ENCODE measurements at places on chromosomes 5 and 9.

DNA sequence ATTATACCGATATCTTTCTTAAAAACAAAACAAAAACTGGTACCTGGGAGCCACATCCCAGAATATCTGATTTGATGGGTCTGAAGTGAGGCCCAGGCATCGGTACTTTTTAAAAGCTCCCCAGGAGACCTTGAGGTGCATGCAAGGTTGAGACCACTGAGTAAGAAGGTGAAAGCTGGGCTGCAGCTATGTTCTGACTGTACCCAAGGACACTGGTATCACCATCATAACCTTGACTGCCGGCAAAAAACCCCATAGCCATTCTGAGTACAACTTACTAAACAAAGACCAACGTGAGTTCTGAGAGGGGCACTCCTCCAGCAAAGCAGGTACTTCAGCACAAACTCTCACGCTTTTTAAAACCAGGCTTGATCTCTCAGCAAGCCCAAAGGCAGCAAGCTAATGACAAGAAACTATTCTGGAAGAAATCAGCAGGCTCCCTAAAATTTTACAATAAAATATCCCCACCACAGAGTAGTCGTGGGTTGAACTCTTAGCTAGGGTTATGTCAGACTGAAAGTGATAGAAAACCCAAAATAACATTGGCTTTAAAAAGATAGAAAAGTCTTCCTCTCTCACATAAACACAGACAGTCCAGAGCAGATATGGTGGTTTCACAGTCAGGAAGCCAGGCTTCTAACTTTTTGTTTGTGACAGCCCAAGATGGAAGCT lies 263.9 kb downstream of the SAXO1 start:
- no peak for DNase-seq

DNA sequence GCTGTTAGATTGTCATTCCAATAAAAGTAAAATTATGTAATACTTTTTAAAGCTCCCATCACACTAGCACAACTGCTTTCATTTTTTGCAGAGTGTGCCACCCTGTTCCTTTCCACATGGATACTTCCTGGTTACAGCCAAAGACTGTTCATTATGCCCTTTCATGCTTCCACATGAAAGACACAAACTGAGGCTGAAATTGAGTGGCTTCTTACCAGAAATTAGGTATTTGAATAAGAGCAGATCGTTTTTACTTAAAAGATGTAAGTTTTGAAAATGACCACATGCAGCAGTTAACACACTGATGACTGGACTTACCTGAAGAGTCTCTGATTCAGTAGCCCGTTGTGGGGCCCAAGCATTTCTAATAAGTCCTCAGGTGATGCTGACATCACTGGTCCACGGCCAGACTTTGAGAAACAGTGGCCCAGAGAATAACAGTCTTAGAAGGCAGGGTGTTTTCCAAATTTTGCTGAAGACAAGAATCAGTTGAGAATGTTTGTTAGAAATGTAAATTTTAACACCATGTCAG lies 187.6 kb upstream of the DMRT1 start:
- DNase-seq, result no peak

- DNase-seq, result no peak
Measured at GRCh38 chr5:39650008-39650762, 225.4 kb upstream of the DAB2 start.

- DNase-seq, result no peak
Measured at GRCh38 chr5:147558826-147559225, 49.0 kb upstream of the DPYSL3 start.

DNA sequence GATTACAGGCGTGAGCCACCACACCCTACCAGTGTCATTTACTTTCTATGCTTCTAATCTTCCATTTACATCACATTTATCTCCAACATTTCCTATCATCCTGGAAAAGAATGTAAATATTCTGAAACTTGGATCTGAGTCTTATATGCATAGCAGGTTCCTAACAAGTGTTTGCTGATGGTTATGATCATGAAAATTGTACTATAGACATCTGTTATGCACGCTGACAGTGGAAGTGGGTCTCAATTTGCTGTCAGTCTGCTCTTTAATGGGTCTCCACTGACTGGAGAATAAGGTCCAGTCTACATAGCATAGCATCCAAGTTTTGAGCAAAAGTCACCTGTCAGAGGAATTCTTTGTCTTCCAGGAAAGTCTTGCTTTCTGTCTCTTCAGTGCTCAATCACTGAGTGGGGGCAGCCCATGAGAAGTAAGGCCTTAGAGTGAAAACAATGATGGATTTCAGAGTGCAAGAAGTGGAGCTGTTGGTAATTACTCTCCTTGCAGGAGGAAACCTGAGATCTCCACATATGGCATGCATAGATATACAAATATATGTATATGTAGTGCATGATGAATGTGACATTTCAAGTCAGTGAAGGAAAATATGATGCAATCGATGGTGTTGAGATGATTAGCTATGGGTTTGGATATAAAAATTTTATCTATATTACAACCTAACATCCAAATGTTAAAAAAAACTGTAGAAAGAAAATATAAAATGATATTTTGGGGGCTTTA lies 29.2 kb upstream of the MSANTD3 start:
- DNase-seq, result no peak

GRCh38 chr5:146761811-146762210 lies 116.7 kb downstream of the PPP2R2B start:
- DNase-seq, result no peak

GRCh38 chr5:17817990-17818389 lies 183.7 kb downstream of the TAF11L14 start:
- DNase-seq, result no peak

GRCh38 chr5:134524272-134524825 lies 1.1 kb upstream of the JADE2 start:
- DNase-seq, result peak; percentile 42

DNA sequence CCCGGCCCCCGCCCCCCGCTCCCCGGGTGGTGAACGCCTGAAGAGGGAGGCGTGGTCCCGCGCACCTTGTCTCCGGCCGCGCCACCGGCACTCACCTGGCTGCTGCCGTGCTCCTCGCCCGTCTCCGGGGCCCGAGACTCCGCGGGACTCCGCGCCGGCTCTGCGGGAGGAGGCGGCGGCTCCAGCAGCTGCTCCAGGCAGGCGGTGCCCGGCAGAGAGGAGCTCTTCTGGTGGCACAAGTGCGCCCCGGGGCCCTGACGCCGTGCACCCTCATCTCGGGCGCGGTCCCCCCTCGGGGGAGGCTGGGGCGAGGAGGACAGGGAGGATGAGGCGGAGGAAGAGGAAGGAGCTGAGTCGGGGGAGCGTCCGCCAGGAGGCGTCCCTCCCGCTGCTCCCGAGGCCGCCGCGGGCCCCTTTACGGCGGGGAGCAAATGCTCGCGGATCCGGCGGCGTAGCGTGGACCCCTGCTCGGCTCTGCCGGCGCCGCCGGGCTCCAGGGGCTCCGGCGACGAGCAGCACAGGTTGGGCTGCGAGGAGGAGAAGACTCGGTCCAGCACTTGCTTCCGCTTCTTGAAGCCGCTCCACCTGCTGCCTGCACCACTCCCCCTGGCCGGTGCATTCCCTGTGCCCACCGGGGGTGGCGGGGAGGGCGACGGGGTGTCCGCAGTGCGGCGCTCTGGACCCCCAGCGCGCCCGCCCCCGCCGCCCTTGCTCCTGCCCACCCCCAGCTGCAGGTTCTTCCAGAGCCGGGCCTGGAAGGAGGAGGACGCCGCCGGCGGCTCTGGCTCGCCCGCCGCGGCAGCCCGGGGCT lies 928 bp downstream of the MCTP1 start:
- DNase-seq, result no peak

DNA sequence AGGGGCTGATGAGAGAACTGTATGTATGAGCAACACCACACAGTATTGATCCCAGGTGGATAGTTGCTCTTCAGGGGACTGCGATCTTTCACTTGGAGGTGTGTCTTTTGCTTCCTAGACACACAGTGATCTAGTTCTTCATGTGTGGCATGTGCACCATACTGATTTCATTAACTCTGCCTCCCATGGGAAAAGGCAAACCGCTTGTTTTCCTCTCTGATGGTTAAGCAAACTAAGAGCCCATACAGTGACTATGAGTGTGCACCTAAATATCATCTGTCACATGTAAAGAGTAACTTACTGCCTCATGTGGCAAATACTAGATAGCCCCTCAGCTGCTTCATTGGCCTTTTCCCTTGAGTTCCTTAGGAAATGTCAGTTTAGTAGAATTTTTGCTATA lies 147.3 kb downstream of the TLE4 start:
- no peak for DNase-seq

DNA sequence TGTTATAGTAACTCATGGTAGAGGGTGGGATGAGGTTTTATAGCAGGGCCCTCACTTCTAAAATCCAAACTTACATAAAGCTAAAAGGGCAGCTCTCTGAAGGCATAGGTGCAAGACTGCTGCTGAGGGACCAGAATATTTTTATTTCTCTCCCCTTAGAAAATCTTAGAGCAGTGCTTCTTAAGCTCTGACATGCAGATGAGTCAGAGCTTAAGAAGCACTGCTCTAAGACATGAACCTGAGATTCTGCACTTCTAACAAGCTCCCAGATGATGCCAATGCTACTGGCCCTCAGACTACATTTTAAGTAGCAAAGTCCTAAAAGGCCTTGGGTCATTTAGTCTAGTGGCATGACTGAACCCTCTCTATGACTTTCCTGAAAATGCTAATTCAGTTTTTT lies 97.6 kb upstream of the SPRY4 start:
- DNase-seq, result no peak

DNA sequence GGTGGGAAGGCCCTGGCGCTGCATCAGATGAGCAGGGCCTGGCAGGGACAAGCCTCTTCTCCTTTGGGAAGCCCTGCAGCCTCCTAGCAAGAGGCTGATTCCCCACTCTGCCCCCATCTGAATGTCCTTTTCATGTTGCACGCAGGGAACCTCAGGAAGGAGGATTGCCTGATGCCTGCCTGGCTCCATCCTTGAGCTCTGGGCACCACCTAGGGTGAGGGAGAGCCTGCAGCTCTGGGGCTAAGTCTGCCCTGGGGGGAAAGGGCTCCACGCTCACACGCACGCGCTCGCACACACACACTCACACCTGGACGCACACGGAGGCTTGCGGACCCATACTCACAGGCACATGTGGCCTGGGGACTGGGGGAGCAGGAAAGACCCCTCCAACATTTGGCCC lies 86.6 kb downstream of the LMX1B start:
- DNase-seq, result no peak

- no peak for DNase-seq
Measured at GRCh38 chr5:170275376-170275994, 22.1 kb downstream of the LCP2 start.

DNA sequence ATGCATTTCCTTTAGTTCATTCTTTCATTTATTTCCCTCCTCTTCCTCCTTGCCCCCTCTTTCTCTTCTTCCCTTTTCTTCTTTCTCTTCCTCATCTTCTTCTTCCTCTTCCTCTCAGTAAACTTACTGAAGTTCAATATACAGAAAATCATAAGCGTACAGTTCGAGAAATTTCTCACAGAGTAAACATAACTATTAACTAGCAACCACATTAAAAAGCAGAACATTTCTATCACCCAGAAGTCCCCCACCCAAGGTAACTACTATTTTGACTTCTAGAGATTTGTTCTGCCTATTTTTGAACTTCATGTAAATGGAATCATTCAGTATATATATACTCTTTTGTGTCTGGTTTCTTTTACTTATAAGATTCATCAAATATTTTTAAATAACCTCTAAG lies 48.2 kb downstream of the TNFAIP8 start:
- DNase-seq, result no peak

DNA sequence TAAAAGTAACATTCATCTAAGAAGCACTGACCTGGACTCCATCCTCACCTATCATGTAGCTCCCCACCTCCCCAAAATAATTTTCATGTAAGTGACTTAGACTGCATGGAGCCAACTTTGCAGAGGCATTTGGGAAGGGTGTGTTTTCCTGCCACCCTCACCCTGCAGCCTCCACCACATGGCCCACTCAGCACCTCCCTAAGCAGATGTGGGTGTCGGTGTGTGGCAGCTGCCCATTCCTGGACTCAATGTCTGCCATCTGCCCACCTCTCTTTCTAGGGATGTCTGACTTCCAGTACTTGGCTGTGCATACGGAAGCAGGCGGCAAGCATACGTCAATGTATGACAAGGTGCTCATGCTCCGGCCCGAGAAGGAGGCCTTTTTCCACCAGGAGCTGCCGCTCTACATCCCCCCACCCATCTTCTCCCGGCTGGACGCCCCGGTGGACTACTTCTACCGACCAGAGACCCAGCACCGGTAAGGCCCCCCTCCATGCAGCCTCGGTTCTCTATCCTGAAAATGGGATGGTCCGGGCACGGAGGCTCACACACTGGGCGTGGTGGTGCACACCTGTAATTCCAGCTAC lies 12.7 kb downstream of the GTF3C5 start:
- no peak for DNase-seq

- DNase-seq, result no peak
Measured at GRCh38 chr5:64628901-64629300, 61.4 kb upstream of the SHISAL2B start.

- DNase-seq, result no peak
Measured at GRCh38 chr9:94031380-94031779, 52.9 kb upstream of the PTPDC1 start.

GRCh38 chr9:107112707-107113243 lies 170.3 kb upstream of the RAD23B start:
- no peak for DNase-seq

- DNase-seq, result no peak
Measured at GRCh38 chr9:35763803-35764202, 9.7 kb upstream of the MSMP start.

- no peak for DNase-seq
Measured at GRCh38 chr9:129627556-129628440, 1.8 kb downstream of the NTMT1 start.

DNA sequence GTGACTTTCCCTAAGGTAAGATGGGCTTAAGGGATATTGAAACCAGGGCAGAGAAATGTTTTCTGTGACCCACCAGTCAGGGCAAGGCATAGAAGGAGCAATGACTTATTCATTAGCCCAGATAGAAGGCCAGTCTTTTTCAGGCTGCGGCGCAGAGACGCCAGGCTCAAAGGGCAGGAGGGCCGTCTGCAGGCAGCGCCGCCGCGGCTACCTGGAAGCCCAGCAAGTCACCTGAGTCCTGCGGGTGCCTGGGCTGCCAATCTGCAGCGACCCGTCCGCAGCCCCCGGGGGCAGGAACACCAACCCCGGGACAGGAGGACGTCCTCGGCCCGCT lies 322 bp upstream of the SH3GL2 start:
- DNase-seq, result no peak

GRCh38 chr5:144395704-144396103 lies 225.0 kb downstream of the KCTD16 start:
- no peak for DNase-seq

- DNase-seq, result no peak
Measured at GRCh38 chr5:142181547-142182163, 73.1 kb downstream of the NDFIP1 start.

GRCh38 chr5:138527170-138527569 lies 15.9 kb downstream of the ETF1 start:
- DNase-seq, result no peak

DNA sequence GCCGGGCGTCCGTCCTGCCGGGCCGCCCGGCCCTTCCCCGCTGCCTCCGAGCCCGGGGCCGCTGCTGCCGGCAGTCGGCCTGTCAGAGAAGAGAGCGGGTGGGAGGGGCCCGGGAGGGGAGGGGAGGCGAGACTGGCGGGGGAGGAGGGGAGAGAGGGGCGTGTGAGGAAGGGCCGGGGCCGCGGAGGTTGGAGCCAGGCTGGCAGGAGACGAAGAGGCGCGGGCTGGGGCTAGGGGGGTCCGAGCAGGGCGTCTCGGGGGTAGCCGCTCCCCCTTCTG lies 570 bp downstream of the CREBRF start:
- DNase-seq, result peak; percentile 62
